ENCODE measurements at places on chromosomes 11 and 22.

DNA sequence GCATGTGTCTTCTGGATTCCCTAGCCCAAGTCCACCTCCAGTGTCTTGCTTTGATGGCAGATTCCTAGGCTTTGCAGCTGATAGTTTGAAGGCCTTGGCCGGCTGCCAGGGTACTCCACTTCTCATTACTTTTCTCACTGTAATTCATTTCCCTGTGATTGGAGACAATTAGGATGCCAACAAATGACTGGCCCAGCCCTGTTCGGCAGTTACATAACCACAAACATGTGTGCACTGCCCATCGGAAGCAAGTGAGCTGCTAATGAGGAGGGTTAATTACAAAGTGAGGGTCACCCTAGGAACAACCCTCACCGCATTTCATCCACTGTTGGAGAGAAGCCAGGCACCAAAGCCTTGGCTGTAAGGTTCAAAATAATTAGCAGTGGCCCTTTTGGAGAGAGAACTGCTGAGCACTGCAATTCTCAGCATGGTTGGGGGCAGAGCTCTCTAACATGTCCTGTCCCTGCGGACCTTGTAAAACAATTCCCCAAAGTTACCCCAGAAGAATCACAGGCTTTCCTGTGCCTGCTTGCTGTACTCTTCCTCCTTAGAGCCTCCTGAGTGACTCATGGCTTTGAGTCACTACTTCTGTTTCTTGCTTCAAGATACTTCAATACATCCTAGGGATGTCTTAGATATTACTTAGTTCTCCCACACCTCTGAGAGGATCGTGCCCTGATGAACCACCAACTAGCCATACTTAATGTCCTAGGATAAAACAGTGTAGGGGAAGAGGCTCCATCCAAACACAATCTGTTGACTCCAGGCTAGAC lies 109.7 kb upstream of the GALNT18 start:
- DNase-seq: no peak

DNA sequence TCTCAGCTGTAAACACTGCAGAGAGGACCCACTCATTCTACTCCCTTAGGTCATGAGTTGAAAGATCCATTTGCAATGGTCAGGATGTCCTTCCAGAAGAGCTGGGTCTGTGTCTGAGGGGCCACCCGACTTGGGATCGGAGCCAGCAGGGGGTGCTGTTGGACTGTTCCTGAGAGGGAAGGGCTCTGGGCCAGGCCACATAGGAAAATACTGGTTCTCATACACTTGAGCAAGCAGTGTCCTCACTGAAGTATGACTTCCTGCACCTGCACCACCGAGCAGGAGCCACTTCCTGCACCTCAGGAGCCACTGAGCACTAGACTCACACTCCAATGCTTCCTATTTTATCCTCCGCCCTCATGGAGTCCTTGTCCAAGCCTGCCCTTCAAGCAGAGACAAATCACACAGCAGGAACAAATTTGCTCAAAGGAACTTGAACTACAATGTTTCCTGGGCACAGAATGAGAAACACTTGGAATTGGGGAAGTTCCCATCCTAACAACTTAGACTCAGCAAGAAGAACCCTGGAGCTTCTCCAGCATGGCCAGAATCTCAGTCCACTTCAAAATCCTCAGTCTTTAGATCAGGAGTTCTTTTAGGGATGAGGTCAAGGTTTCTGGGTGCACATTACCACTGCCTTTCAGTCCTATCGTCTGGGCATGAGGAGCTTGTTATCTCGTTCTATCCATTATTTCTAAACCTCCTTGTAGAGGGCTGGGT lies 36.6 kb upstream of the VPREB1 start:
- peak; percentile 70 for DNase-seq

- peak; percentile 23 for DNase-seq
Observed at GRCh38 chr11:2089536-2090165, 49.5 kb downstream of the IGF2 start.

DNA sequence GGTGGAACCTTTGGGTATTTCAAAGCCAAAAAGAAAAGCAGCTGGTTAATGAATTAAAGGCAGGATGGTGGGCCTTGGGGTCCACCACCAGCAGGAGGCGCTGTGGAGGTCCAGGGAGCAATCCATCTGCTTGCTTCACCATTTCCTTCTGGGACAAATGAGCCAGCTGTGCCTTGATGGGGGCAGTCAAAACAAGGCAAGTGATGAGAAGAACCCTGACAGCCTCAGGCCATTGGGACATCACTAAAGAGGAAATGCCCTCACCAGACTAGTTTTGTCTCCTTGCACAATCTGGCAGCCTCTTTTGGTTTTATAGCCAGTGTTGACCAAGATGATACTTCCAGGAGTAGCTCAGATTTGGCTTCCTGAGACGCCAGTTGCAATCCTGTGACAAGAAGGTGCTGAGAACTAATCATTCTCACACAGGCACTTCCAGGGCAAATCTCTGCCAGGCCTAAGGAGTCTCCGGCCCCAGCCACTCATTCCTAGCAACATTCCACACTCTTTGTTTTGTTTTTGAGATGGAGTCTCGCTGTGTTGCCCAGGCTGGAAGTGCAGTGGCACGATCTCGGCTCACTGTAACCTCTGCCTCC lies 38.2 kb upstream of the WEE1 start:
- DNase-seq: peak; percentile 74

GRCh38 chr22:27905653-27906052 lies 13.4 kb downstream of the PITPNB start:
- DNase-seq: no peak

Measured in CD4-positive, alpha-beta T cell treated with Interleukin-21 for 1 hour (primary cell).